Sciatic nerve (tissue), 2 donors: ENCODE measurements at places on chromosomes 4 and X.

GRCh38 chr4:94359221-94359620 is 16.6 kb upstream of the HPGDS start:
- no peak for DNase-seq

- DNase-seq, result no peak
Observed at GRCh38 chr4:140994015-140994414, 139.3 kb downstream of the RNF150 start.

- no peak for DNase-seq
Observed at GRCh38 chrX:125378770-125379169, 59.1 kb downstream of the TEX13C start.

GRCh38 chr4:124902001-124902515 is 189.5 kb upstream of the ANKRD50 start:
- DNase-seq, result no peak

GRCh38 chr4:52096048-52096447 is 44.9 kb downstream of the SPATA18 start:
- DNase-seq, result no peak

GRCh38 chr4:12138488-12138887 is 709.8 kb upstream of the HS3ST1 start:
- no peak for DNase-seq

GRCh38 chrX:12026481-12026880 is 111.8 kb upstream of the FRMPD4 start:
- no peak for DNase-seq

GRCh38 chrX:38848671-38849455 is 47.6 kb downstream of the MID1IP1 start:
- DNase-seq, result no peak

GRCh38 chr4:57612279-57612678 is 502.1 kb upstream of the IGFBP7 start:
- no peak for DNase-seq

GRCh38 chrX:72372735-72373134 is 67.0 kb upstream of the CITED1 start:
- no peak for DNase-seq

DNA sequence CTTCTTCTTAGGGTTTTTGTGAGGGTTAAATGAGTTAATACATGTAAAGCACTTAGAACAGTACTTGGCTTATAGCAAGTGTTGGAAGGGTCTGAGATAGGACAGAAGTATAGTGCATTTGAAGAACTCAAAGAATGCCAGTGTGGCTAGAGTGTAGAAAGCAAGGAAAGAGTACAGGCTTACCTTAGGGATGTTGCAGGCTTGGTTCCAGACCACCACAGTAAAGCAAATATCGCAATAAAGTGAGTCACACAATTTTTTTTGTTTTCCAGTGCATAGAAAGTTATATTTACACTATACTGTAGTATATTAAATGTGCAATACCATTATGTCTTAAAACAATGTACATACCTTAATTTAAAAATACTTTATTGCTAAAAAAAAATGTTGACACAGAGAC is 41.3 kb downstream of the KIF4A start:
- no peak for DNase-seq

DNA sequence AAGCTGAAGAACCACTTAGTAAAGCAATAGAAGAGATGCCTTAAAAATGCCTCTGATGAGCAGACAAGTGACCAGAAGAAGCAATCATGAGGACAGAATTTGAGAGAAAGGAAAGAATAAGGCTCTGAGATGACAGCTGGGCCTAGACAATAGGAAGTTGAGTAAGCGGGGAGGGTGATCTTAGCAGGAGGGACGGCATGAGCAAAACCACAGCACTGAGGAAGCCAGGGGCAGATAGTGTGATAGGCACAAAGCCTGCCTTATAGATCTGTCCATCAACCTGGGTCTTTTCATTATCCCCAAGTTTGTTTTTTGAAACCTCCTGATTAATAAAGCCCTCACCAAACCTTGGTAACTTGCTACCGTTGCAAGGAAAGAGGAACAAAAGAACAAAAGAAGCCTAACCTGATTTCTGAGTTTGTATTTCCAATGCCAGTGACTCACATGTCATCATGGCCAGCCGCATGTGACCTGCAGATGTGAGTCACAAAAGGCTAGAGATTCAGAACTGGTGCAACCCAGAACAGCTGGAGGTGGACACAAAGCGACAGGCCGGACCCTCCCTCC is 55.7 kb upstream of the PPARGC1A start:
- DNase-seq, result no peak

DNA sequence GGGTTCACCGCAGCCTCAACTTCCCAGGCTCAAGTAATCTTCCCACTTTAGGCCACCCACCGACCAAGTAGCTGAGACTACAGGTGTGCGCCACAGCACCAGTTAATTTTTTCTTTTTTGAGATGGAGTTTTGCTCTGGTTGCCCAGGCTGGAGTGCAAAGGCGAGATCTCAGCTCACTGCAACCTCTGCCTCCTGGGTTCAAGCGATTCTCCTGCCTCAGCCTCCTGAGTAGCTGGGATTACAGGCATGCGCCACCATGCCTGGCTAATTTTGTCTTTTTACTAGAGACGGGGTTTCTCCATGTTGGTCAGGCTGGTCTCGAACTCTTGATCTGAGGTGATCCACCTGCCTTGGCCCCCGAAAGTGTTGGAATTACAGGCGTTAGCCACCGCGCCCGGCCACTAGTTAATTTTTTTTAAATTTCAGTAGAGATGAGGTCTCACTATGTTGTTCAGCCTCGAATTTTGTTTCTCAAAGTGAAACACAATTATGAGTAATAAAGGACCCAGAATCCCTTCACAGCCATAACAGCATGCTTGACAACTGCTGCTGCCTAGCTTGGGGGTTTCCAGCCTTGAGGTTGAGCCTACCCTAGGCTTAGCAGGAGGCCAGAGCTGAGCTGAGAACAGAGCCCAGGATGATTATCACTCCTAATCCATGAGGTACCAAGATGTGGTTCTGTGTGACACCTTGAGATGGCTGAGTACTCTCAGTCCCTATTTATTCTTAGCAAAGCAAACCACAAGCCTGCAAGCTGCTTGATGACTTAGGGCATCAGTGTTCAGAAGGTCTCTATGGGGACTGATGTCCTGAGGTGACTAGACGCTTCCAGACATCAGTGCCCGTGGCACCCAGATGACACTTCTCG is 41.6 kb upstream of the NKRF start:
- DNase-seq, result no peak

DNA sequence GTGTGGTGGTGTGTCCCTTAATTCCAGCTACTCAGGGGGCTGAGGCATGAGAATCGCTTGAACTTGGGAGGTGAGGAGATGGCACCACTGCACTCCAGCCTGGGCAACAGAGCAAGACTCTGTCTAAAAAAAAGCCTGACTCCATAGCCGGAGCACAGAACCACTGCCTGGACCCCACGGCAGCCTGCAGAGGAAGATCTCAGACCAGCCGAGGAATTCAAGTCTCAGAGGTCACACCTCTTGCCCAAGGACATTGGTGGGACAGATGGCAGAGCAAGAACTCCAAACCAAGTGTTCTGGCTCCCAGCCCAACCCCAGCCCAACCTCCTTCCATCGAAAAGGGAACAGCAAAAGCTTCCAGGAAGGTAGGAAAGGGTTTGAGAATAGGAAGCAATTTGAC is 70.8 kb downstream of the SMIM20 start:
- DNase-seq, result no peak

GRCh38 chr4:36573441-36573840 is 292.0 kb downstream of the DTHD1 start:
- DNase-seq, result no peak

DNA sequence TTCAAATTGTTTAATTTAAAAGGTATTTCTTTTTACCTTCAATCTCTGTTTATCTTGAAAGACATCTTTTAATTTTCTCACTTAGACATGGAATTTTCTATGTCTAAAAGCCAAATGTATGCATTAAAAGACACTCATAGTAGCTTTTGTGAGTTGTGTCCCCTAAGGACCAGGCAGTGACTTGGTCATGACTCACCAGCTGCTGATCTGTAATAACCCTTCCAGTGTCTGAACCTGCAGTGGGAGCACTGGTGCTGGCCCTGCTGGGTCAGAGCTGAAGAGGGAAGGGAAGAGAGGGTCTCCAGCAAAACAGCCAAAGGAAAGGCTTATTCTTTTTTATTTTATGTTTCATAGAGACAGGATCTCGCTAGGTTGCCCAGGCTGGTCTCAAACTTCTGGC is 31.1 kb upstream of the SH3D19 start:
- DNase-seq, result no peak

GRCh38 chr4:184359888-184360287 is 114.5 kb downstream of the IRF2 start:
- DNase-seq, result no peak

- DNase-seq, result no peak
Observed at GRCh38 chr4:6674500-6675149, 19.1 kb upstream of the S100P start.

- DNase-seq, result no peak
Observed at GRCh38 chr4:156615066-156615531, 356.5 kb downstream of the PDGFC start.
